NCI-H1092 treated with DMSO at 0.1 percent for 48 hours (cell line): ENCODE measurements at places on chromosomes 16 and 17.
A peak's percentile ranks its signal among the peaks of the same experiment; 100 is the strongest.

GRCh38 chr17:50114849-50115357 lies 15.1 kb downstream of the SAMD14 start:
- DNase-seq: peak; percentile 47

DNA sequence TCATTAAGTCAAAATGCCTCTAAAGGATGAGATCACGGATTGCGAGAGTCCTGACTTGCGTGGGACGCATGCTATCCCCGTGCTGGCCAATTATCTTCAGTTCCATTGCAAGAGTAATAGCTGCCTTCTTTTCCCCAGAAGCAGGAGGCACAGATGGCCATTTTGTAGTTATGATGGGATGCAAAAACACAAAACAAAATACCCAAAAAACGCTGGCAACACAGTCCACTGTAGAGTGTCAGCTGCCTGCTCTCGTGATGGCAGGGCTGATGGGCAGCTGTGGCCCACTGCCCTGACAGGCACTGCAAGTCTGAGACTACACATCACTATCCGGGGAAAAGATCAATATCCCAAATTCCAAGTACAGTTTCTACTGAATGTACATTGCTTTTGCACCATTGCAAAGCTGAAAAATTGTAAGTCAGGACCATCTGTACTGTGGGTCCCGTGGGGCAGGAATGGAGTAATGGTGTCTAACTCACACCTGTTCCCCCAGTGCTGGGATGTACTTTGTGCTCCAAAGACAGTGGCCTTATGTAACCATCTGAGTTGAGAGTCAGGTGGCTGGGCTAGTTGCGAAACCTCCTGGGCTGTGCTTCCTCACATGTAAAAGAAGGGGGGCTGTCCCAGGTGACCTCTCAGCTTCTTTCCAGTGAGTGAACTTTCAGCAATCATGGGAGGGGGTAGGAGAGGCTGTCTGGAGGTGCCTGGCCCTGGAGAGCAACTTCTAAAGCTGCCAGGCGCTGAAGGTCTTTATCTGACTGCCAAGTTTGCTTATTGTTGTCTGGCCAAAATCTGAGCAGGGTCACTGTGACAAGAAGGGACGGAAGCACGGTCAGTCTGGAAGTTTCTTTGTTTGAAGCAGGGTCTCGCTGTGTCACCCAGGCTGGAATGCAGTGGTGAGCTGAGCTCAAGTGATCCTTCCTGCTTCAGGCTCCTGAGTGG lies 4.7 kb downstream of the SLC47A1 start:
- DNase-seq: no peak

GRCh38 chr16:83541231-83541630 lies 266.5 kb upstream of the HSBP1 start:
- no peak for DNase-seq

- no peak for DNase-seq
Measured at GRCh38 chr16:19524356-19524615, 544 bp downstream of the CCP110 start.

GRCh38 chr16:89090669-89091426 lies 2.8 kb upstream of the ACSF3 start:
- DNase-seq: peak; percentile 41

DNA sequence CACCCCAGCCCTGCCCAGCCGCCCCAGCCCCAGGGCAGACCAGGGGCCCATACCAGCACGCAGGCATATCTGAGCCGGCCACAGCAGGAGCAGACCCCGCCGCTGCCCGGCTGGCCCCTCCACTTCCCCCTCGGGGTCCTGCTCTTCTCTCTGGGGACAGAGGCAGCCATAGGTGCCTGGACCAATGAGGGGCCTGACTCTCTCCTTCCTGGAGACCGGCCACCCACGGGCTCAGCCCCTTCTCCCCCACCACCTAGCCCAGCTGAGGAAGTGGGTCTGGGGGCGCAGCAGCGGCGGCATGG lies 3.8 kb downstream of the TMC6 start:
- no peak for DNase-seq

GRCh38 chr17:49383060-49383459 lies 21.0 kb upstream of the ZNF652 start:
- no peak for DNase-seq

DNA sequence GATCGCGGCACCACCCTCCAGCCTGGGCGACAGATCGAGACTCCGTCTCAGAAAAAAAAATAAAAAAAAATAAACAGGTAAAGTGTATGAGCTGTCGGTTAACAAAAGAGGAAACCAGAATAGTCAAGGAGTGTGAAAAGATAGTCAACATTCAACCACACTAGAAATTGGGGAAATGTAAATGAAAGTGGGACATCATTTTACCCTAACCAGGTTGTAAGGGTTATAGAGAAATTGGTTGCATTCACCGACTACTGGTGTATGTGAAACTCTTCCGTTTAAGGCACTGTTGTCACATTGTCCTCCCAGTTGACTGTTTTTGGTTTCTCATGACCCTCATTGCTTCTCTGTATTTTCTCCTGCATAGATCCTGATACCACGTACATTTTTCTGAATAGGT lies 62.8 kb downstream of the RABEP1 start:
- DNase-seq: no peak

DNA sequence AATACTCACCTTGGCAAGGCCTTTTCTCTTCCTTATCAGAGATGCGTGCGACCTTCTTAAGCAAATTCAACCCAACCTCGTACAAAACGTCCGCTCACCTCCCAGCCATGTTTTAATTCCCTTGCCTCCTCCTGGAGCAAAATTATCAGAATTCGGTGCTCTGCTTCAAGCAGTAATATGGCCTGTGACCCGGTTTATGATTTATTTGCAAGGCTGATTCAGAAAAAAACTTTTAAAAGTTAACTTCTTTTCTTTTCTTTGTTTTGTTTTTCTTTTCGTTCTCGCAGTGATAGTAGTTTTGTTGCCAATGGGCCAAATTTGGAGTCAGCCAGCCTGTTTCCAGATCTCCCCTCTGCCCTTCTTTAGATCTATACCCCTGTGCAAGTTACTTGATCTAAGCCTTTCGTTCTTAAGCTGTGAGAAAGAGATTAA lies at the start of gene PHLPP2:
PHLPP2 (minus strand) TSS at position 382 of the 432 bp plus-strand sequence. CDS start 9,906 bp downstream, outside the sequence.
- no peak for DNase-seq

DNA sequence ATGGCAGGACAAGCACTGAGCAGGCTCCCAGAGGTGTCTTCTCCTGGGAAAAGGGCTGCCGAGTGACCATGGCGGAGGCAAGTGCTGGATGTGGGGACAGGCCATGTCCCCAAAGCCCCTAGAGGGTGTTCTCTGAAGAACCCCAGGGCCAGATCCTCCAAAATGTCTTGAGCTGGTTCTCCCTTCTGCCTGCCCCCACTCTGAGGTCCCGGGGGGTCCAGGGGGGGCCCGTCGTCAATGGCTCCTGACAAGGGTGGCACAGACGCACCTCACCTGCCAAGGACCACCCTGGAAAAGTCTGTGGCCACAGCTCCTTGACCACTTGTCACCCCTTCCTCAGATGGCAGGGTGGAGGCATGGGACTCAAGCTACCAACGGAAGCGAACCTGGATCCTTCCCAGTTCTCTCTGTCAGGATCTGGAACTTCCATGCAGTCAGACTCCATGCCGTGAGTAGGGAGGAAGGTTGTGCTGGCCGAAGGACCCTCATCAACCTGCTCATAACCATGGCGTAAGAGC lies 2.3 kb upstream of the MYO1C start:
- DNase-seq: no peak

- DNase-seq: peak; percentile 76
Measured at GRCh38 chr16:53566552-53567245, 63.7 kb upstream of the AKTIP start.

DNA sequence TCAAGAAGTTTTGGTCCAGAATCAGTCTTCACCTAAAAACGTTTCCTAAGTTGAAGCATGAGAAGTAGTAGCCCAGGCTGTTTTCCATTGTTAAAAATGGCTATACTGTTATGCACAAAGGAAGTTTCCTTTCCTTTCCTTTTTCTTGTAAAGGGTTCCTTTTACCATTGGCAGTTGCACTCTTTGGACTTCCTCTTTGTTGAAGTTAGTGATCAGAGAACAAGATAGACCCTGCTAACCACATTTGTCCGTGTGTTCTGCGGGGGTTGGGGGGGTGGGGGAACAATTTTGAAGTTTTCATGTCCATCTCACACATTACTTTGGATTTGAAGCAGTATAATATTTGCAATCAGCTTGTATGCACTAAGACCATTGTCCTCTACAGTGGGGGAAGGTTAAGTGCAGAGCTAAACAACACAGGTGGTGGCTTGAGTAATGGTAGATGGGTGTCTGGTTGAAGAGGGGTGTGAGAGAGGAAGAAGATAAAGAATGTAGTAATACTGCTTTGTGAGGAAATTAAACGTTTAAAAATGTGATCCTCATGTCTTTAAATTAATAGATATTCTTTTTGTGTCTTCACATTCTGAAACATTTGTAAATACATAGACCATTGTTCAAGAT lies 1.4 kb downstream of the LPCAT2 start:
- DNase-seq: no peak

- DNase-seq: no peak
Measured at GRCh38 chr17:77285594-77286390, 145.0 kb downstream of the SEC14L1 start.

DNA sequence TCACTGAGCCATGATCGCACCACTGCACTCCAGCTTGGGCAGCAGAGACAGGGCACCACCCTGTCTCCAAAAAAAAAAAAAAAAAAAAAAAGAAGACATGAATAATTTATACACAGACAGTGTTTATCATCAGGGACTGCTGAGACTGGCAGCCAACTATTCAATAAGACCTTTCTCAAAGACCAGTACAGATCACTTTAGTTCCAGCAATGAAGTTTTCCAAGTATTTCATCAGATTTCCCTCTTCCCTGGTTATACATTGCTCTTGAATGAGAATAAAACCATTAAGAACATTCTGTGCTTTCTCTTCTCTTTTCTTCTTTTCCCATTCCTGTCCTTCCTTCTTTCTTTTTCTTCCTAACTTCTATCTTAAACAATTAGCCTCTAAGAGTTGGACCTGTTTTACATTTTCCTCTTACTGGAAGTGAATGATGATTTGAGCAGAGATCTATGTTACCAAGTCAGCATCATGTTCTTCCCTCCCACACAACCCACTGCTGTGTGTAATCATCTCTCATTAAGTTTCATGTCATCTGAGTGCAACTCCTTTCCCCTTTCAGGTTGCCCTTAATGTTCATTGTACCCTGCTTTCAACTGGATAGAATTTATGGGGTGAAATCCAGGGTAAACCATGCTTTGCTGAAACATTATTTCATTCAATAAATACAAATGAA lies 35.9 kb upstream of the SMIM36 start:
- no peak for DNase-seq

GRCh38 chr17:4490637-4491061 lies 8.0 kb upstream of the SPNS2 start:
- no peak for DNase-seq
